Kidney (tissue), 22 donors: ENCODE measurements at places on chromosomes 2 and 18. TPM values are rescaled to one million over a fixed set of nuclear protein-coding genes. Genes with fewer than 3 reads are reported as not detected.

- DNase-seq = peak; percentile 29
Measured at GRCh38 chr2:23380562-23381065, 4.4 kb upstream of the KLHL29 start.

GRCh38 chr18:42131066-42131929 is 176.3 kb downstream of the PIK3C3 start:
- peak; percentile 91 for DNase-seq

Gene CAPN13
- 3.4 TPM for polyA plus RNA-seq

Gene LBX2
- 1.5 TPM for polyA plus RNA-seq

Gene CCDC74A
- 10.5 TPM for polyA plus RNA-seq

Gene DAW1
- 1.0 TPM for polyA plus RNA-seq

Gene TMEM182
- 4.2 TPM for polyA plus RNA-seq

- no peak for DNase-seq
Measured at GRCh38 chr2:127426501-127427354, 8.5 kb downstream of the PROC start.

Gene FAHD2B
- polyA plus RNA-seq = 34.5 TPM

- no peak for DNase-seq
Measured at GRCh38 chr18:25895518-25895917, 194.9 kb downstream of the SS18 start.

DNA sequence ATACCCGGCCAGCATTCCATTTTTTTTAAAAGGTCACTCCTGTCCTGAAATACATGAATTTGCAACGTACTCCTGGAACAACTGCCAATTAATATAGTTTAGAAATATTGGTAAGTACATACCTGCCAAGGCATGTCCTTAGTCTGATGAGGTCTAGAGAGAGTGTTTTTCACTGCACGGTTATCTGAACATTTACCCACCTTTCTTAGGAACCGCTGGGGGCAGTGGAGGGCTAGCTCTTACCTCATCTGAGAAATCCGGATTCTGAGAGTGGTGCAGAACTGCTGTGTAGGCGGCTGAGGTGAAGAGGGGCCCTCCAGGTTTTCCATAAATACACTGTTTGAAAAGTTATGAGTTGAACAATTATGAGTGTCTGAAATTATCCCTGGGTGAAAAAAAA is 133.1 kb upstream of the CCDC195 start:
- no peak for DNase-seq
